Left colon (tissue), 2 donors: ENCODE measurements at places on chromosomes 6 and 20. TPM values are rescaled to one million over a fixed set of nuclear protein-coding genes. Genes with fewer than 3 reads are reported as not detected.

MRAP2 gene
- total RNA-seq = 8.5 TPM

SPDEF gene
- 73.5 TPM for total RNA-seq

SAPCD1 gene
- total RNA-seq = 3.2 TPM

COX7A2 gene
- 802 TPM for total RNA-seq

CDSN gene
- not detected for total RNA-seq

DNAAF9 gene
- 1.6 TPM for total RNA-seq

SYCP2 gene
- total RNA-seq = 1.2 TPM

DNA sequence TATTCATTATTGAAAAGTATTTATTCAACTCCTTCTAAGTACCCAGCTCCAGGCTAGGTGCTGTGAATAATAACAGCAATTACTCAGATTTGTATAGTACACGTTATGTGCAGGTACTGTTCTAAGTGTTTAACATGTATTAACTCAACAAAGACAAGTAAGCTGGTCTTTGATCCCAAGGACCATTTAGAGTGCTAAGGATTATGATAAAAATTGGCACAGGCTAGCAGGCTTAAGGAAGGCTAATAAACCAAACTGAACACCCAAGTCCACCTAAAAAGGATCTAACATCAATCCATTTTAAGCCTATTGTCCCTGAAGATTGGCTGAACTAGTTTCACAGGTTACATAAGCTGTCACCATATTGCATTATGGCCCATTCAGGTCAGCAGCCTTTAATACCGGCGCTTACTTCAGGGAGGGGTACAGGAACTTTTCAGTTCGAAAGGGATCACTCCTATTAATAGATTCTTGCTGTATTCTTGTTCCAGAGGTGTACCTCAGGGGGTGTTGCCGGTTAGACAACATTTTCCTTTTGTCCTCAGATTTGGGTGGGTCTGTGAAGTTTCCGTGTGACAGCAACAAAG, 99.0 kb upstream of the GMDS start:
- DNase-seq = no peak

DNA sequence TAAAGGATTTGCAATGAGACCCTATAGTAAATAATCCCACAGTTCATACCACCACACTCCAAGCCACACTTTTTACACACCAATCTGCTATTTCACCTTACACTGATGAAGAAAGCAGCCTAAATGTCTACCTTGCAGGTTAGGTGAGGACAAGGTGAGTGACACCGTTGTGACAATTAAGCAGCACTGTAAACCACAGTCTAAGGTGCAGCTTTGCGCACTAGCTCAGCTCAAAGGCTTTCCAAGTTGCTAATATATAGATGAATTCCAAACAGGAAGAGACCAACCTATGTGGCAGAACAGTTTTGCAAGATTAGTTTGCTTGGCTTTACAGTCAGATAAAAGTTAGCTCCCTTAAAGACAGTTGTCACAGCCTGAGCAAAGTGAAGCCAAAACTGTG, 429.5 kb upstream of the MARCKS start:
- DNase-seq = no peak

DNA sequence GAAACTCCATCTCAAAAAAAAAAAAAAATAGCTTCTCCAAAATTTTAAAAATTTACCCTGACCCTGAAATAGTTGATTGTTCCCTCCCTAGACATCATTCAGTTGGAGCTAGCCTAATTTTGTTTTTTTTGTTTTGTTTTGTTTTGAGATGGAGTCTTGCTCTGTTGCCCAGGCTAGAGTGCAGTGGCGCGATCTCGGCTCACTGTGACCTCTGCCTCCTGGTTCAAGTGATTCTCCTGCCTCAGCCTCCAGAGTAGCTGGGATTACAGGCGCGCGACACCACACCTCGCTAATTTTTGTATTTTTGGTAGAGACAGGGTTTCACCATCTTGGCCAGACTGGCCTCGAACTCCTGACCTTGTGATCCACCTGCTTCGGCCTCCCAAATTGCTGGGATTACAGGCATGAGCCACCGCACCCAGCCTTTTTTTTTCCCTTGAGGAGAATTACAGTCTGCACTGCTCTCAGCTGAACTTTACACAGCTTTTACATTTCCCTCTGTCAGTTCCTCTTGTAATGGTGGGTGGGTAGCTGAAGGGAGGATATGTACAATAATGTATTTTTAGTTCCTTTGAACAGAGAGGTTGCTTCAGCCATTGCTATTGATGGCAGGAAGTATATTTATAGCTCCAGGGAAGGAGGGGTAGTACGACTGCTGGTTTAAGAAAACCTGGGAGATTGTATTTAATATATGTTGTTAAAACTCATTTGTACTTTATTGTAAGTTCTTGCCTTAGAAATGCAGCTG, 27.7 kb downstream of the PTPRA start:
- DNase-seq = no peak

DNA sequence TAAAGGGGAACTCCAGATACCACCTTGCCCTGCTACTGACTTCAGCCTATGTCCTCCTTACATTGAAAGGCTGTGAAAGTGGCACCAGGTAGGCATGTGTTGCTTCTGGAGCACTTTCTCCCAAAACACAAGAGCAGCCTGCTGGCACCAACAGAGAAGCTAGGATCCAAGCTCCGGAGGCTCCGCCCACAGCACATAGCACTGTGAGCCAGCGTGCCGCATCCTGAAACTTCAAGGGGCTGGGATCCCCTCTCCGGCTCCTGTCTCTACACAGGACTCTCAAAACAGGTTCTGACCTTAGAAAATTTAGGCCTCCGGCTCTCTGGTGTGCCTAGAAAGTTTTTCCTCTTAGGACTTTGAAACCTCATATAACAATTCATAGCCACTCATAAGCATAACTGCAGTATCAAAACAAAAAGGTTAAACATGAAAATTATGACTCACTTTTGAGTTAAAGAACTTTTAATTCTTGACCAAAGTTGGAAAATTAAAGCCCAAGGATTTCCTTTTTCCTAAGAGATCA, 41.1 kb downstream of the EZR start:
- no peak for DNase-seq

DNA sequence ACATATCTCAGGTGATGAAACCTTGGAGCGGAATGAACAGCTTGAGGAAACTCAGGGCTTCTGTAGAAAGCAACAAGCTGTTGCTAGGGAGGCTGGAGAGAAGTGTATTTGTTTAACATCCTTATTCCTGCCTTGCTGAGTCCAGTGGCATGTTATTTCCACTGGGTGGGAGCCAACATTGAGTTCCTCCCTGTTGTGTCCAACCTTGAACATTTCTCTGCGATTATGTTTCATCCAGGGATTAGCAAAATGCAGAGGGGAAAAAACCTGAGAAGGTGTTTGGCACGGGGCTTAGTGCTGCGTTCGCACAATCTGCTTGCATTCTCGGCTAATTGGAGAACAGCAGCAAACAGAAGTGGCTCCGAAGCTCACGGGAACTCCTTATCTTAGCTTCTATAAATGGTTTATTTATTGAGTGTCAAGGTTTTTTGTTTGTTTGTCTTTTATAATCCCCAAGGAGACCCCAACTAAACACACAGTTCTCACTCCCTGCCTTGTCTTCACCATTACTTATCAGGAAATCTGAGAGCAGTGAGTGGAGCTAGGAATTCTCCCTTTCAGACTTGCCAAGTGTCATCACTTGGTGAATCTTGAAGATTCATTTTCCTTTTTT, 412.8 kb downstream of the CDC5L start:
- DNase-seq = no peak

DNA sequence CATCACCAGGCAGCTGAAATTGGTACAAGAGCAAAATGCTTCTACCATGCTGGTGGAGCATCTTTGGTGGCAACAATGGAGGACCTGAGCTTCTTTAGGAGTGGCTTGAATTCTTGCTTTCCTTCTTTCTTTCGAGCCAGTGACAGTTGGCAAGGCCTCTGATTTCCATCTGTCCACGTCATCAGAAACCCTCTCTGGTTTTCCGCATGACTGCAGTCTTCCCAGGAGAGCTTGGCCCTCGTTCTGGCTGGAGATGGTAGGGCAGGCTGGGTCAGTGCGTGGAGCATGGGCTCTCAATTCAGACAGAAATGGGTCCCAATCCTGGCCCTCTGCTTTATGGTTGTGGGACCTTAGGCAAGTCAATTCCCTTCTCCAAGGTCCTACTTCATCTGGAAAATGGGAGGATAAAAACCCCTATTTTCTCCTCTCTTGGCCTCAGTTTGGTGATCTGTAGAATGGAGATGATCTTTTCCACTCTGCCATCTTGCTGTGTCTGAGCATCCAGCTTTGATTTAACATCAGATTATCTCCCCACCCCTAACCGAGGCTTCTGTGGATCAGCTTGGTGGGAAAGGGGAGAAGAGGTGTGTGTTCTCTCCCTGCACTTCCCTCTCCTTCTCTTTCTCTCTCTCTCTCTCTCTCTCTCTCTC, 3.6 kb upstream of the BPIFB1 start:
- DNase-seq = no peak

GRCh38 chr6:127877231-127877630, 23.6 kb downstream of the THEMIS start:
- no peak for DNase-seq

DNA sequence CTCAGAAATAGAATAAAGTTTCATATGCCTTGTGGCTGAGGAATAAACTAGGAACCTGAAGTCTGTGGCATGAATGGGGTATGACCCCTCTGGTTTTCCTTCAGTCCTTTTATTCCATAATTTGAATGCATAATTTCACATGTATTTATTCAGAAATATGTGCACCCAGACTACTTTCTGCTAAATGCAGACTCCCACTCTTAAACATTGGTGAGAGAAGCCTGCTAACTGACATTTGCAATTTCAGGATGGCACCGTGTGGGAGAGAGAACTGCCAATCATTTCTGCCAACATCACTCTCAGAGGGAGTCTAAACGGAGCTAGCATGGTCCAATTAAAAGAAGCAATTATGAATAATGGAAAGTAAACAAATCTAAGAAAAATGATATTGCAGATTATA, 141.3 kb downstream of the ADGRB3 start:
- no peak for DNase-seq

DNA sequence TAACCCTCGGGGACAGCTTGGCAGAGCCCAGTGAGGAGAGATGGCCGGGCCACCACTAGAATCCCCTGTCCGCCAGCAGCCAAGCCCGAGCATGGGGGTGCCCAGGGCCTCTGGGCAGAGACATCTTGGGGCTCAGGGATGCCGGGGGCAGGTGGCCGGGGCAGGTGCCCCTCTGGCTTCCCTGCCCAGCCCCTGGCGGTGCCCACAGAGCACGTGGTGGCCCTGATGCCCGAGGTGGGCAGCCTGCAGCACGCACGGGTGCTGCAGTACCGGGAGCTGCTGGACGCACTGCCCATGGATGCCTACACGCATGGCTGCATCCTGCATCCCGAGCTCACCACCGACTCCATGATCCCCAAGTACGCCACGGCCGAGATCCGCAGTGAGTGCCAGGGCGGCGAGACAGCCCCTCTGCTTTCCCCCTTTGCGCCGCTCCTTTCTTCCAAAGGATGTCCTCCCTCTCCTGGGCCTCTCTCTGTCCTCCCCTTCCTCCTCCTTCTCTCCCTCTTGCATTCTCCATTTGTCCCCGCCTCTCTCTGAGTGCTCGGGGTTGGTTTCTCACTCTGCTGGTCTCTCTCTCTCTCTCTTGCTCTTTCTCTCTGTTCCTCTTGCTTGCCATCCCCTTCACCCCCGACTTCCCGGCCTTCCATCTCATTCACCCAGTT, 11.2 kb downstream of the GDAP1L1 start:
- DNase-seq = no peak

- no peak for DNase-seq
Measured at GRCh38 chr20:51985013-51985415, 182.7 kb upstream of the SALL4 start.
